SK-N-SH treated with all-trans-retinoic acid at 6 μM for 48 hours (cell line): ENCODE measurements at places on chromosomes 6 and 20.

DNA sequence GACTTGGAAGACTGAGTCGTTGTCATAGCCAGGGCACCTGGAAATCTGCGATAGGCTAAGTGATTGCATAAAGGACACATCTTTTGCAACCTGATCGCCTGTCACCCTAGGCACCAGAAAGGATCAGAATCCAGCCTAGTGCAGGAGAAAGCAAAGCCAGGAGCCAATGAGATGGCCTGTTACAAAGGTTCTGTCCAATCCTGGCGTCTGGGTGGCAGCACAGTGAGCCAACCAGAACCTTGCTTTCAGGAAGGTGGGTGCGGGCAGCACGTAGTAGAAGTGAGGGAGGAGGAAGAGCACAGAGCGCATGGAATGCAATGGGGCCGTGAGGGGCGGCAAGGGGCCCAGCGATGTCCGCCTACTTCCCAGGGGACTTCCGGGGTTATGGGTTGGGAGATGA is 120.4 kb upstream of the GGTLC1 start:
- ATAC-seq: no peak

- ATAC-seq: no peak
Measured at GRCh38 chr20:11411765-11412164, 505.9 kb upstream of the BTBD3 start.

- ATAC-seq: no peak
Measured at GRCh38 chr6:64679416-64679815, 1027.6 kb downstream of the EYS start.

DNA sequence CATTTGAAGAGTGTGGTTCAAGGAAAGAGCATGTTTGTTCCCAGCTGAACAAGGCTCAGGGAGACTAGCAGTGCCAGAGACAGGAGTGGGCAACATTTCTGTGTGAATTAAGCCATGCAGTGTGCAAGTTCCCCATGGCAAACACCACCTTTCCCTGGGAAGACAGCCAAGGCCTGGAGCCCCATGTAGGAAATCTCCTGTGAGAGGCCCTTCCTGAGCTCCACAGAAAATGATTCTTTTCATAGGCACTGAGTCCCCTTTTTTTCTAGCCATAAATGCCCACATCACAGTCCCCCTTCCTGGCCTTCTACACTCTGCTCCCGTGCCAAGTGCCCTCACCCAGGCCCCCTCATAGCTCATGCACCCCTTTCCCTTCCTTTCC is 11.8 kb upstream of the TRAM2 start:
- no peak; the same call in 2 of the 3 replicates for ATAC-seq

GRCh38 chr6:5278047-5278446 is 16.7 kb downstream of the FARS2 start:
- no peak for ATAC-seq

DNA sequence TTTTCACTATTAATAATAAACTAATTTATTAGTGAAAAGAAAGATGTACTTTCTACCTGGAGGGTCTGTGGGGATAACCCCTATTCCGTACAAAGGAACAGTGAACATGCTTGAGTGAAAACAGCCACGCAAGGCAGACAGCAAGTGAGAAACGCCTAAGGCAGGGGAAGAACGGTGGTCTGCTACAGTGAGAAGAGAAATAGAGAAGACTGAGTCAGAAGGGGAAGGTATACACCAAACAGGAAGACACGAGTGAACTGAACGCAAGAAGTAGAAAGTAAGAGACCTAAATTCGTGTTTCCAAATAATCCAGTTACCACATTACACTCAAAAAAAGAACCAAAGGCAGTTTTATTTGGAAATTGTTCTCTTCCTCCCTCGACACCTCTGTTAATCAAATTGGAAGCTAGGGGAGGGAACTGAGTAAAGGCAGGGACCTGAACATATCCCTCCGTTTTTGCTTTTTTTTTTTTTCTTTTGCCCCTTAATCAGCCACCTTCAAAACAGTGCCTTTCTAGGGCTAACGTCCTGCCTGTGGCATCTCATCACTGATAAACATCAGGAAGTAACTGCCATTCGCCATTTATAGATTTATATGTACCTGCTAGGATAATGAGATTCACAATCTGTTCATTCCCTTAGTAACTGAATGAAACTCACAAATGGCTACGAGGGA is 48.9 kb downstream of the ATXN1 start:
- peak; percentile 63 for ATAC-seq

DNA sequence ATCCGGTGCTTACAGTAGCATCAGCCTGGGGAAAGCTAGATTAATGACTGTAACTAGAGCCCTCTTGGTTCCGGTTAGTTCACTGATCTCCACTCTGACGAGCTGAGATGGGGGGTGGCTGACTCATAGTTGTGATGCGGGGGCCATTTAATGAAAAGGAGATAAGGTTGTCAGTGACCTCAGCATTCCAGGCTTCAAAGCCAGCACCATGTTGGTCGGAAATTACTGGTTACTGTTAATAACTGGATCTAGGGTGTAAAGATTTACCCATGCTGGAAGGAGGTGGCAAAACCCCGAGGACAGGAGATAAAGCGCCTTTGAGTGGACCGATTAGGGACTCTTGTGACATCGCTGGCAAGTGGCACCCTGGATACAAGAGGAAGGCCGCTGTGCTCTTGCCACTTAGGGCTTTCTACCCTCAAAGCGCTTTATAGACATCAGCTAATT is 21.1 kb downstream of the FOXC1 start:
- peak; percentile 41 for ATAC-seq

DNA sequence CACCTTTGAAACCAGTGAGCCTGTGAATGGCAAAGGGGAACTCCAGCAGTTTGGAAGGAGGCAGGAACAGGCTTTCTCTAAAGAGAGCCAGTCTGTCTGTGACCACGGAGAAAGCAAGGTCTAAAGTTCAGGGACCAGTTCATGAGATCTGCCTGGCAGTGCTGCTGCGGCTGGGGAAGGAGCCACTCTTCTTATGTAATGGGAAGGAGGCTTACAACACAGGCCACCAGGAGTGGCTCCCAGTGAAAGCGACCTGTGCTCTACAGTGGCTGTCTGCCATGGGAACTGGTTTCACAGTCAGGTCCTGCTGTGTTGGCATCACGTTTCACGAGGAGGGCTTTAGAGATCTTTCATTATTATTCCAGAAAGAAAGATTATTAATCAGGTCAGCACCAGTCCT is 291.9 kb upstream of the PRDM1 start:
- peak; percentile 27 for ATAC-seq
